ENCODE measurements at places on chromosomes 5 and 9. TPM values are rescaled to one million over a fixed set of nuclear protein-coding genes. Genes with fewer than 3 reads are reported as not detected.

DNA sequence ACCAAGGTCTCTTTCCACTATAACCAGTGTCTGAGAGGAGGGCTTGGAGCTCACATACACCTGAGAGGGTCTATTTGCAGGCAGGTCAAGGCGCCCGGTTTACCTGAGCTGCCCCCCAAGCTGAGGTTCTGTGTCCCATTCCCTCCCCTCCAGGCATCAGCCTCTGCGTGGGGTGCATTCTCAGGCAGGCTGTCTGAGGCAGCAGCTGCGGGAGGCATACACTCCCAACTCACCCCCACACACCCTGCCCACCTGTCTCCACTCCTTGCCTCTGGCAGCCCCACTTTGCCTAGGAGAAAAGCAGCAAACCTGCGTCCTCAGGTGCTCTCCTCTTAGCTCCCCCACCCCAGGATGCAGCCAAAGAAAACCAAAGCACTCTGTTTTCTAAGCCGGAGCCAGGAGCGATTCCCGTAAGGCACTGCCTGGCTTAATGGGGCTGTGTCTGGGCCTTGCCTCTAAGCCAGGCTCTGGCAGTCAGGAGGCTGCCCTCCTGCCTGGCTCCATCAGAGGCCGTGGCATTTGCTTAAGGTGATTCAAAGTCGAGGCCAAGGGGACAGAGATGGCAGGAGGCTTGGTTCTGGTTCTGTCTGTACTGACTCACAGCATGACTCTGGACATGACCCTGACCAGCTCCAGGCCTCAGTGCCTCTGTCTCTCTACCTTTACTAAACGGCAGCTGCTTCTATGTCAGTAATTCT lies 139.2 kb upstream of the TRIM32 start:
- no peak for DNase-seq

GRCh38 chr5:121031491-121031890 lies 567.4 kb downstream of the PRR16 start:
- DNase-seq = no peak

Gene CERT1
- 55.3 TPM for total RNA-seq

DNA sequence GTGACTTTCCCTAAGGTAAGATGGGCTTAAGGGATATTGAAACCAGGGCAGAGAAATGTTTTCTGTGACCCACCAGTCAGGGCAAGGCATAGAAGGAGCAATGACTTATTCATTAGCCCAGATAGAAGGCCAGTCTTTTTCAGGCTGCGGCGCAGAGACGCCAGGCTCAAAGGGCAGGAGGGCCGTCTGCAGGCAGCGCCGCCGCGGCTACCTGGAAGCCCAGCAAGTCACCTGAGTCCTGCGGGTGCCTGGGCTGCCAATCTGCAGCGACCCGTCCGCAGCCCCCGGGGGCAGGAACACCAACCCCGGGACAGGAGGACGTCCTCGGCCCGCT lies 322 bp upstream of the SH3GL2 start:
- DNase-seq = no peak

DNA sequence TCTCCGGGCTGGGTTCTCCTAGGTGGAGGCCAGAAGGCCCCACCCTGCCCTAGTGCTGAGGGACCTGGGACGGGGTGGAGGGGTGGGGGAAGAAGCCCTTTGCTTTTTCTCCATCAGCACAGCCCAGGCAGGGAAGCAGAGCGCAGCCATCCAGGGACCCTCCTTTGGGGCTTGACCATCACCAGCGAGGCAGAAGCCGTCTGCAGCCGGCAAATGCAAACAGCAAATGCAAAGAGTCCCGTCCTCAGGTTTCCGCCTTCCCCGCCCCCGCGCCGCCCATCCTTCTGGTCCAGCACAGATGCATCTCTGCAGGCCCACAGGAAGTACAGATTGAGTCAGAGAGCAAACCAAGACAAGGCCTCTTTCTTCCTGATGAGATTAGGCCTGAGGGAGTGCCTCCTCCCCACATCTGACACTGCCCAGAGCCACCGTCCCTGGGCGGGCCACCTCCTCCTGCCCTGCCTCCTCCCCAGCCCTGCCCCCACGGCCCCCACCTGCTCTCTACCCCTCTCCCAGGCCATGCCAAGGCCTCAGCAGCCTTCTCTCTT lies 23.4 kb downstream of the CORO2A start:
- no peak for DNase-seq

Gene SAXO1
- total RNA-seq = not detected

GRCh38 chr9:72322259-72322658 lies 42.7 kb downstream of the ZFAND5 start:
- no peak for DNase-seq

DNA sequence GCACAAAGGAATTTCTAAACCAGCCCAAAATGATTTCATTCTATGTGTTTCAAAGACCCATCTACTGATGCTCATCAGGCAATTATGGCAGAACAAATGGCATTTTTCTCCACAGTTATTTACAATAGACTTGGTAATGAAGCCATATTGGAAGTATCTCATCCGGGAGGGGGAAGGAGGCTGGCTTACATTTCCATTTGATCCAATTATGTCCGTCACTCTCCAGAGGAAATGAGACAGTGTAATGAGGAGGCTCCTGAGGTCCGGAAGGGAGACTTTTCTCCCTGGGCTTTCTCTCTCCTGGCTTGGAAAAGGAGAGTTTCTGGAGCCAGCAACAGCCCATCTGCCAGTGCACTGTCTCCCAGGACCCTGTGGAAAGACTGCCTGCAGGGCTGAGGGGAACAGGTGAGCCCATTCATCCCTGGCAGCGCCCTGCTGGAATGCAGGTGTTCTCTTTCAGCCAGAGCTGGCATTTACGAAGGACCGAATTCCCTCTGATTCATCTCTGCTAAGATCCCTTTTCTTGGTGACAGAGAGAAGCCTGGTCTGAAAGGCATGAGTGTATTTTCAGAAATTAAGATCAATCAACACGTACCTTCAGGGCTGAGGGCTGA lies 54.9 kb upstream of the SAP30L start:
- DNase-seq = no peak

Gene INSYN2B
- not detected for total RNA-seq

- DNase-seq = no peak
Measured at GRCh38 chr5:177315411-177315810, 3.7 kb upstream of the MXD3 start.

DNA sequence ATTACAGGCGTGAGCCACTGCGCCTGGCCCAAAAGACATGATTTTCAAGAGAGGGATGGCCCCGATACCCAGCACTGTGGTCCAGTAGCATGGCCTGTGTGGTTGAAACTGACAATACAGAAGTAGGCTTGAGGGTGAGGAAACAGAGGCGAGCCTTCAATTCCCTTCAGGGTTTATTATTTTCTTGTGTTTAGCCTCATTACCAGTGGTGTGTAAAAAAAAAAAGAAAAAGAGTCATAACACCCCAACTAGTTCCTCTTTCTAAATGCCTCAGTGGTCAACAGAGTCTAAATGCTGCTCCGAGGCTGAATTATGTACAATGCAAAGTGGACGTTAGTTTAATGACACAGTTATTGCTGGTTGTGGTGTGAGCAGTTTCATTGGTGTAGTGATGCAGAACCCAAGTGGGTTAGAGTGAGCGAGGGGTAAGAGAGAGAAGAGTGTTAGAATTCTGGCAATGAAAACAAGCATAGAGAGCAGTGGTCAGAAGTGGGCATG lies 58.8 kb downstream of the SNX30 start:
- no peak for DNase-seq

- no peak for DNase-seq
Measured at GRCh38 chr5:61257421-61257820, 74.6 kb upstream of the ZSWIM6 start.

DNA sequence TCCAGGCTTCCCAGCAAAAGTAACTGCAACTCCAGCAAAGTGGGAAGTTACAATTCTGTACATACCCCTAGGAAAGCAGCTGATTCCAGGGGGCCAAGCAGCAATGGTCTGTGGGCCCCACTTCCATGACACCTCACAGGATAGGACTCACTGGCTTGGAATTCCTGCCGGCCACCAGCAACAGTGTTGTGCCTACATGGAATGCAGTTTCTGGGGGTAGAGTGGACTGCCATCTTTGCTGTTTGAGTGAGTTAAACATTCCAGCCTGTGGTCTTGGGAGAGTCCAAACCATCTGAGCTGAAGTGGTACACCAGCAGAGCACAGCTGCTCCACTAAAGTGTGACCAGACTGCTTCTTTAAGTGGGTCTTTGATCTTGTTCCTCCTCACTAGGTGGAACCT lies 13.4 kb upstream of the FBN2 start:
- no peak for DNase-seq

DNA sequence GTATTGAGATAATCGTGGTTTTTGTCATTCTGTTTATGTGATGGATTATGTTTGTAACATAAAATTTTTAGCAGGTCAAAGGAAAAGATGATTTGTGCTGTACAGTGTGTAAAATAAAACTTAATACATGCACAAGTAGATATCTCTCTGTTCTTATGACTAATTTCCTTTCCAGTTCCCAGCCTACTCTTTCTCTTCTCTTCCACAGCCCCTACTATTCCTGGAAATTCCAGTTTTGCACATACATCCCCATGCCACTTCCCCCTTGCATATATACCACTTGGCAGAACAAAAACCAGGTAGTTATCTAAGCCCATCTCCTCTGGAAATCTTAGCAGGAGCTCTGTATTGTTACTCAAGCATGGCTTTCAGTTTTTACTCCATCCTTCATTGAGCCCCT lies 20.2 kb downstream of the TEK start:
- no peak for DNase-seq

Gene ADCY2
- total RNA-seq = 131 TPM

DNA sequence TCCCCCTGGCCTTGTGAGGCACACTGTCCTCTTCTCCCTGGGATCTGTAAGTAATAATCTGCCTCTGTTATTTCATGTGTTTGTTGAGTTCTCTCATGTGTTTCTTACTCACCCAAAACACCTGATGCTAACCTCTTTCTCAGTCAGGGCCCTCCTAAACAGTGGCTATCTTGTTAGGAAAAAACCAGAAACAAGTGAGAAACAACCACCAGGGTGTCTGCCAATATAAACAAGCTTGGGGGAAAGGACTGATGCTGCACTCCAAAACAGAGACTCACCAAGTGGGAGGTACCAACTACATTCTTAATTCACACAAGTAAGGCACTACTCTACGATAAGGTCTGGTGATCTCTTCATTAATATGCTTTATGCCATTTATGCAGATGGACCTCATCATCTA lies 564.4 kb downstream of the SEMA5A start:
- DNase-seq = no peak

GRCh38 chr5:111320953-111321352 lies 96.8 kb downstream of the CAMK4 start:
- no peak for DNase-seq

Gene GLT6D1
- 1.3 TPM for total RNA-seq

DNA sequence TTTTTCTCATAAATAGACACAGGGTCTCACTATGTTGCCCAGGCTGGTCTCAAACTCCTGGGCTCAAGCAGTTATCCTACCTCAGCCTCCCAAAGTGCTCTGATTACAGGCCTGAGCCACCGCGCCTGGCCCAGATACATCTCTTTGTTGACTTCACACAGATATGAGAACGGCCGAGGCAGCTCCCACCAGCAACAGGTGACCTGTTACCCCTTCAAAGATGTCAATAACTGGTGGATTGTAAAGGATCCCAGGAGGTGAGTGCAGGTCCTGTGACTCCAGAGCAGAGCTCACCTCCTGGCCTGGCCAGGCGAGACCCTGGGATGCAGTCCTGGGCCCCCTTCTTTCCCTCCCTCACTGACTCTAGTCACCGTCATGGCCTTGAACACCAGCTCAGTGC lies 9.2 kb downstream of the POMT1 start:
- DNase-seq = no peak

Gene PAPPA
- 0.63 TPM for total RNA-seq

DNA sequence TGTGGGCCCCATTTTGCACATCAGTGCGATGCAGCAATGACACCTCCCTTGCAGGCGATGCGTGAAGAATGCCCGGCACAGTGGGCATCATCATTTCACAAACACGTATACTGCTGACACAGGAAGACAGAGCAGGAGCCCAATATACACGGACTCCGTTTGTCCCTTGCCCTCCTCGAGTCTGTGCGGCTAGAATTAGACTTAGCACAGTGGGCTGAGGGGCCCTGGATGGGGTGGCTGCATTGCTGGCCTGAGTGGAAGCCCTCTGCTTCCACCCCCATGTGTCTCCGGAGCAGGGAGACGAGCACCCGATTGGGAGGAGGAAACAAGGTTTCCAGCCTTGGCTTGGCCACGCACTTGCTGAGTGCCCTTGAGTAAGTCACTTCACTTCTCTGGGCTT lies 40.8 kb downstream of the GSN start:
- DNase-seq = no peak

DNA sequence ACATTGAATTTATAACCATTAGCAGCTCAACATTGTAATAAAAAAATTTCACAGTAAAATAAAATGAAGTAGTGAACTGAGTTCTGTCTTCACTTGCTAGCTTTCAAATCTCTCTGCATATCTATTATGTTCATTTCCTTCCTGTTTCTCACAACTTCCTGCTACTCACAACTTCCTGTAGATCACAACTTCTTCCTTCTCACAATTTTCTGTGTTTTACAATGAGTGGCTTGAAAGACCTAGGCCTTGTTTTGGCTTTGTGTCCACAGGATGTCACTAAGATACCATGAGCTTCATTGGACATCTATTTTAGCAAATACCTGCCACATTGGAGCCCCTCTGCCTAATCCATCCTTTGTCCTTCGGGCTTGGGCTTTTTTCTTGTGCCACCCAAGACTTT lies 480.3 kb upstream of the ADAMTS16 start:
- DNase-seq = no peak

Gene IFNK
- total RNA-seq = not detected

GRCh38 chr5:113232221-113232620 lies 202.6 kb downstream of the TSSK1B start:
- no peak for DNase-seq

Measured in H1 (cell line).